ENCODE measurements at places on chromosomes 3 and 15. TPM values are rescaled to one million over a fixed set of nuclear protein-coding genes. Genes with fewer than 3 reads are reported as not detected.

Gene GATM
- total RNA-seq = 28.5 TPM

GRCh38 chr3:120536642-120537041 is 59.5 kb upstream of the NDUFB4 start:
- H3K27me3 ChIP-seq = no peaks in the 10 kb centered on the region
- H3K27ac ChIP-seq = no peak overlapping the region
- DNase-seq = no peak

Gene ALDH1A2
- 6.9 TPM for total RNA-seq

Gene CCDC54
- total RNA-seq = not detected

Gene GPR62
- 0.14 TPM for total RNA-seq

DNA sequence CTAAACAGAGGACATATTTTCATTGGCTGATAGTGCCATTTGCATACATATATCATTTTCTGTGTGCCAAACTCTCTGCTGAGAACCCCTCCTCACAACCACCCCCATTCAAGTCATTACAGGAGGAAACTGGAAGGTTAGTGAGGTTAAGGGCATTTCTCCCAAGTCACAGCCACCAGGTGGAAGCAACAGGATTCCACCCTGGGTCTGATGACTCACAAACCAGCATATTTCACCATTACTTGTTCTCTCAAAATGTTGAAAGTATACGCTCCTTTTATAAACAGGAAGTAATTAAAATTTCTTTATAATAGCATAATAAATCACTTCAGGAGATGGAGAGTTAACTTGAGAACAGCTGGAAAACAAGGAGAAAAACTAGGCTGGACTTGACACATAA is 398.6 kb upstream of the WNT5A start:
- H3K27ac ChIP-seq = no peak overlapping the region
- no peak overlapping the region for H3K4me3 ChIP-seq
- H3K4me1 ChIP-seq = no peaks in the 10 kb centered on the region
- H3K27me3 ChIP-seq = no peaks in the 10 kb centered on the region
- no peak for DNase-seq
- H3K36me3 ChIP-seq = no peaks in the 10 kb centered on the region

Gene CLSTN2
- total RNA-seq = 10.7 TPM

DNA sequence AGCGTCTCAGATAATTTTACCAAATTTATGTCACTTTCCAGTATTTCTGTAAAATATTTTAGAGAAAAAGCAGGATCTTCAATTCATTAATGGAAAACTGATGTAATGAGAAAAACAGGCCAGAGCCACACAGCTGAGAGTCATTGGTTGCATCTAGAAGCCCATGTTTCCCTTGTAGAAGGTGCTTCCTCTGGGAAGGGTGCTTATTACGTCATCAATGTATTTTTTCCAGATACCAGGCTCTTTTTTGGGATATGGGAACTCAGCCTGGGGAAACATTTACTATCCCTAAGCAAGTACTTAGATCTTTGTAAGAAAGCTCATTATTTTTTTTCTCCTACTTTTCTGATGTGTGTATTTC is 89.1 kb upstream of the PHLDB2 start:
- H3K36me3 ChIP-seq = no peaks in the 10 kb centered on the region
- H3K4me3 ChIP-seq = no peak overlapping the region
- H3K27me3 ChIP-seq = no peaks in the 10 kb centered on the region
- H3K27ac ChIP-seq = peak overlapping the region; percentile 1

DNA sequence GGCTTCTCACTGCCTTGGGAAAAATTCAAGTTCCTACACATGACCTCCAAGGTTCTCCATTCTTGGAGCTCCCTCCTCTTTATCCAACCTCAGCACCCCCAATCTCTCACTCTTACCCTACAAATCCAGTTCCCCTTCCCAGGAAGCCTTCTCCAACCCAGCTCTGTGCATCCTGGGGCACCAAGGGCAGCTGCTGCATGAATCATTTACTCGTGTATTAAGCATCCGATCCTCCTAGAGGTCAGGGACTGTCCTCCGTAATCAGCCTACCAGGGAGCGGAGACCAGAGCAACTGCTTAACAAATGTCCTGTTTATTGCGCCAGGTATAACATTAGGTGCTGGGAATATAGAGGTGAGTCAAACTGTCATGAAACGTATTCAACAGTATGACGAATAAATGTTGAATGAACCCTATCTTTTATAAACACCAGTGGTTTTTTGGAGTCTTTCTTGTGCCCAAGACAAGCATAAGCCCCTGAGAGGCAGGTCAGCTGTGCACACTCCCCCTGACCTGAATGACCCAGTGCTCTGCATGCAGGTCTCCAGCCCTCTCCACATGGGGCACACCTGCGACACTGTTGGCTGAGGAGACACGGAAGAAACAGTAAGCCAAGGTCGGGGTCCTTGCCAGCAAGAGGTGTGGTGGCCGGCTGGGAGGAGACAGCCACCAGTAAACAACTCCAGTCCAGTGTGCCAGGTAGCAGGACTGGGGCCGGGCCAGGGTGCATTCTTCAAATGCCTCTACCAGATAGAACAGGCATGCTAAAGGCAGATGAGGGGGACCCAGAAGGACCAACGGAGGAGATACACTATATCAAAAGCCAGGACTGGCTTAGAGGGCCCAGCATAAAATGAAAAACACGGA is 27.6 kb downstream of the ANP32A start:
- no peak overlapping the region for H3K4me3 ChIP-seq
- H3K27ac ChIP-seq = peak overlapping the region; percentile 82
- peaks cover 100% of the 10 kb centered on the region for H3K4me1 ChIP-seq
- no peaks in the 10 kb centered on the region for H3K36me3 ChIP-seq

Measured in heart right ventricle (tissue), 16 donors.